GM23248 (cell line): ENCODE measurements at places on chromosomes 3 and 15.

GRCh38 chr3:106458952-106459351 is 590.1 kb upstream of the CBLB start:
- DNase-seq: no peak

GRCh38 chr15:92095693-92096092 is 242.2 kb downstream of the SLCO3A1 start:
- no peak for DNase-seq

GRCh38 chr15:74414603-74415338 is 19.0 kb downstream of the SEMA7A start:
- no peak for DNase-seq

GRCh38 chr15:81666839-81667238 is 292.8 kb upstream of the TMC3 start:
- DNase-seq: no peak

DNA sequence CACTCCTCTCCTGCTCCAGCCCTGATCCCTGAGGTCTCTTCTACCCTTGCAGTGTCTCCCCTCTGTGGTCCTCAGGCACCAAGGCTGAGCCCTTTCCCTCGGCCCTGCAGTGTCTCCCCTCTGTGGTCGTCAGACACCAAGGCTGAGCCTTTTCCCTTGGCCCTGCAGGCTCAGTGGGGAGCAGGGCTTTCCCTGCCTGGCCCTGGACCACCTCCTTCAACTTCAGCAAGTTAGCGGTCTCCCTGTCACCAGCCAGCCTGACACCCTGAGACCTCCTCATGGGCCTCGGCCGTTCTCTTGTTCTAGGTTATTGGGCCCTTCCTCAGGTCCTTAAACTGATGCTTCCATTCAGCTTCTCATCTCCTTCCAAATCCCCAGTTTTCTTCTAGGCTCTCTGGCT is 4.3 kb downstream of the NRROS start:
- no peak for DNase-seq

- peak; percentile 72 for DNase-seq
These were observed 80.2 kb downstream of the WNT5A start for GRCh38 chr3:55406696-55407425.

GRCh38 chr3:147360646-147361453 is 45.5 kb downstream of the ZIC4 start:
- DNase-seq: peak; percentile 44

- no peak for DNase-seq
These were observed 583.4 kb upstream of the SGO1 start for GRCh38 chr3:20769430-20769829.

- DNase-seq: no peak
These were observed 376.8 kb upstream of the C2CD4B start for GRCh38 chr15:62541846-62542245.

DNA sequence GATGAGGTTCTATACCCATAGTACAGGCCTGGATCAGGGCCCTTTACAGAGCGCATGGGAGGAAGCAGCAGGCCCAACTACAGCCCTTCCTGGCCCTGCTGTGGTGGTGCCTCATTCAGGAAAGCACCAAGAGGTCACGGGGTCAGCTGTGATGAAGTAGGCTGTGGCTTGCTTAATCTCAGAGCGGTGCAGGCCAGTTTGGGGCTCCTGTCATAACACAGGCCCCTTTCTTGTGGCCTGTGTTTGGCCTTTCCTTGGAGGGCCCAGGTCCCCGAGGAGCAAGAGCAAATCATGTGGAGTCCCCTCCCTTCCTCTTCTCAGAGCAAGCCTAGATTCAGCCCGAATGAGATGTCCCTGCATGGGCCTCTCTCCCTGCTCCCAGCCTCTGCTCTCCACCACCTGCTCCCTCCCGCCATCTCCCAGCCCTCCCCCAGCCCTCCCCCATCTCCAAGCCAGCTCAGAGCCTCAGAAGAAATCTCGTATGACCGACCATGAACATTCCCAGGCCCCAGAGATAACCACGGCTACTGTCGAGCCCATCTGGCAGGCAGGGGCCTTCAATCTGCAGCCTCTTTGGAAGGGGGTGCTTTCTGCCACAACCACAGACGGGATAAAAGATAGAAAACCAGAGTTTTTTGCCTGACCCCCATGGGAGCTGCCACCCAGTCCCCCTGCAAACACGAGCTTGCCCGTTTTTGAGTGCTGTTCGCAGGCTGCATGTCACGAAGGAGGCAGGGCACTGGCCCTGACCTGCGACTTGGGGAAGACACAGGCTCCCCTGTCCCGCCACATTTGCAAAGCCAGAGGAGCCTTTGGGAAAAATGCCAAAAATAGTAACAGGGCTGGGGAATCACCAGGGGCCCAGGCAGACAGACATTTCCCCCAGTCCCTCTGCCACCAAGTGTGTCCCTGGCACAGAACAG is 32.3 kb upstream of the DUSP7 start:
- DNase-seq: peak; percentile 57

DNA sequence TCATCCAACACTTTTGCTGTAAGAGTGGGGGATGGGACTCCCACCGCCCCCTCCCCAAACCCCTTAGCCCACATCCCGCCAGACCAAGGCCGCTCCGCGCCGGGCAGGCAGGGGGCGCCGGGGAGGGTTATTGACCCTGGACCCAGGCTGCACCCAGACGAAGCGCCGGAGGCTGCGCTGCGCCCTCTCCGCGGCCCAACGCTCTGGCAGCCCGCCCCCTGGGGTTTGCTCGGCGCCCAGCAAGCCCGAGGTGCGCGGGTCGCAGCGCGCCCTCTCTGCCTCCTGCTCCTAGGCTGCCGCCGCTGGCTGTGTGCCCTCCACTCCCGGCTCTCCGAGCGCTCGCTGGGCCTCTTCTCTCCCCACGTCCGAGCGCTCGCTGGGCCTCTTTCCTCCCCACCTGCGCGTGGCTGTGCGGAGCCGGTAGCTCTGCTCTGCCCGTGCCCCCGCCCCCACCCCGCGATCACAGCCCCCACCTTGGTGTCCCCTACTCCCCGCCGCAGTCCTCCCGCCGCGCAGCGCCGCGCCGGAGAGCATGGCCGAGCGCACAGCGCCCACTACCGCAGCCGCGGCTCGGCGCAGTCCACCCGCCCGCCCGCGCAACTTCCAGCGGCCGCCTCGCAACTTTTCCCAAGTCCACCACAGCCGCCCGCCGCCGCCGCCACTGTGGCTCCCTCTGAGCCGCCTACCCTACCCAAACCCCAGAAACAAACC is 1.2 kb downstream of the MECOM start:
- peak; percentile 83 for DNase-seq

DNA sequence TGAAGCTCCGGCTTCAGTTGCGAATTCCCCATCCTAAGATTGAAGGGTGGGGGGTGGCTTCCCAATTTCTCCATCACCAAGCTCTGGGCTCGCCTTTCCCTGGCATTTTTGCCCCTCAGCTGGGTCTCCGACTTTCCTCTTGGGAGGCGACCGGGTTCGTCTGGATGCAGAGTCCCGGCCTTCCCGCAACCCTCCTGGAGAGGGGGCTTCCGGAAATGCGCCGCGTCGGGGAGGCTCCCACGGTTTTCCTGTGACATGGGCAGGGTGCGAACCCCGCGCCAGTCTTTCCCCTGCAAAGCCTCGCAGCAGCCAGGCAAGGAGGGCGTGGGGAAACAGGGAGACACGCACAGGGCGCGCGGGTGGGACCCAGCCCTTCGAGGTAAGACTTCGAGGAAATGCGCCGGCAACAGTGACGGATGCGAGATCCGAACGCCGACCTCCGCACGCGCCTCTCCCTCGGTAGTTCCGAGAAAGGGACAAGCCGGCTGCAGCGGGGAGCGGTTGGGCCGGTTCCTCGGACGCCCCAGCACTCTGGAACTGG is 466 bp upstream of the HCN4 start:
- DNase-seq: peak; percentile 13

DNA sequence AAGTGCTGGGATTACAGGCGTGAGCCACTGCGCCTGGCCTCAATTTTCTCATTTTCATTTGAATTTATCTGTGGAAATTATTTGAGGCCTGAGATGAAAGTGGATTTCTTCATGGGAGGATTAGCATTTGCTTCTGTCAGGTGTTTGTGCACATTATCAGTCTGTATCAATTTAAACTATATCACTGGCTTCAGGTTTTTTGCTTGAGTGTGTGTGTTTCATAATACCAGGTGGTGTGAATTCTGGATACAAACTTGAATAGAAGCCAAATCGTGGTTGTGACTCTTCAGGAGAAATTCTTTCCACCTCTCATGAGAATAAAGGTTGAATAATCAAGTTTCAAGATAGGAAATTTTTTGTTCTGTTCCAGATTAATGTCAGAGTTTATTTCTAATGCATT is 56.4 kb downstream of the CGGBP1 start:
- DNase-seq: no peak

- peak; percentile 66 for DNase-seq
These were observed 9.2 kb upstream of the TMEM212 start for GRCh38 chr3:171833789-171834460.
